GM06990 (cell line): ENCODE measurements at places on chromosomes 3 and 15.

GRCh38 chr3:74089814-74090213 lies 465.1 kb upstream of the PDZRN3 start:
- DNase-seq, result no peak

GRCh38 chr15:71374607-71375352 lies 259.5 kb downstream of the THSD4 start:
- no peak for DNase-seq

- DNase-seq, result peak; percentile 76
Measured at GRCh38 chr15:90190606-90191343, 10.4 kb upstream of the SEMA4B start.

- DNase-seq, result no peak
Measured at GRCh38 chr3:79973917-79974595, 206.3 kb upstream of the ROBO1 start.

- no peak for DNase-seq
Measured at GRCh38 chr15:45794712-45795439, 160.0 kb downstream of the SQOR start.

DNA sequence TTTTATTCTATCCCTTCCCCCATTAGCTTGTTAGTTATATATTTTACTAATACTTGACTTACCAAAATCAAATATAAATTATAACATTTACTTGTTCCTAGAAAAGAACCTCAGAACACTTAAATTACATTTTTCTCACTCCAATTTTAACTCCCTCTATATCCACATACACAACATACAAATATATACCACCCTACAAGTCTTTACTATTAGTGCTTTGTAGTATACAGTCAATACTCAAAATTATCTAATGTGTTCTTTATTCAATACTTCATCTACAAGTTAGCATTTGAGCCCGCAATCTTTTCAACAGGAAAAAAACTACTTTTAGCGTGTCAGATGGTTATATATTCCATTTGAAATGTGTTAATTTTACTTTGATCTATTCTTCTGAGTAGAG lies 100.3 kb downstream of the ADAM10 start:
- DNase-seq, result no peak

DNA sequence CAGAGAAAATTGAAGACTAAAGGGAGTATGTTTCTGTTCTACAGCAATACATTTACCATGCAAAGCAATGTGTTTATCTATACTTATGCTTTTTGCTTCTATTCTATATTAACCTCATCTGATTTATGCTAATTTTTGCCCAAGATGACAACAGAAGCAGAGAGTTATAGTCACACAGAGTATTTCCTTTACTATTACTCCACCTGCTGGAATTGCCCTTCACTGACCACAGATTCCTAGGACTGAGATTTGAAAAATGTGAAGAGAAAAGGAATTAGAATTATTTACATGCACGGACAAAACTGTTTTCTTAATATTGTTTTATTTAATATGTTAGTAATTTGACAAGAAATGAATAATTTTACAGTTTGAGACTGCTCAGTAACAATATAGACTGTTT lies 745.6 kb downstream of the VGLL3 start:
- DNase-seq, result no peak

DNA sequence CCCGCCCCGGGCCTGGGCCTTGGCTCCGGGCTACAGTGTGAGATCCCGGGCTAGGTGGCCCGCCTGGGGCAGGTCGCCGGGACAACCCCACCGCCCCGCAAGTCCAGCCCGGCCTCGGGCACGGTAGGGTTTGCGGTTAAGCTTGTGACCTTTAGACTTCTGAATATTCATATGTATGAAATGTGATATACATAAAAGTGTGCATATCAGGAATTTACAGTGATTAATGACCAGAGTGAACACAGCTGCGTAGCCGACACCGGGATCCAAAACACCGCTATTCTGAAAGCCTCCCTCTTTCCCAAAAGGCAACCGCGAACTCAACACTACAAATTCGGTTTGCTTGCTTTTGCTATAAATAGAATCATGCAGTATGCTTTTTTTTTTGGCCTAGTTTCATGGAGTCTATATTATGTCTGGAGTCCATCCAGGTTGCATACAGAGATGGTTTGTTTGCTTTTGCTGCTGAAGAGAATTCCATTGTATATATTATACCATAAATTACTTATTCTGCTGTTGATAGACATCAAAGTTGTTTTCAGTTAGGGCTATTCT lies 636 bp upstream of the SNRPA1 start:
- DNase-seq, result no peak

DNA sequence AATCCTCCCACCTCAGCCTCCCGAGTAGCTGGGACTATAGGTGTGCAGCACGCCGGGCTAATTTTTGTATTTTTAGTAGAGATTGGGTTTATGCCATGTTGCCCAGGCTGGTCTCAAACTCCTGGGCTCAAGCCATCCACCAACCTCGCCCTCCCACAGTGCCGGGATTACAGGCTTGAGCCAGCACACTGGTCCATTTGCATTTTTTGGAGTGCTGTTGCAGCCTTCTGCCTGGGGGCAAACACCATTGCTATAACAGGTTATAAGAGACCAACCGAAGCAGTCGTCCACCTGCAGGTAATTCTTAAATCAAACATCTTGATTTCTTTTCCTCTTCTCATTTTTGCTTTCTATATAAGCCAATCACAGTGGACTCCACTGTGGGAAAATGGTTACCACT lies 27.7 kb downstream of the ACKR4 start:
- DNase-seq, result no peak

DNA sequence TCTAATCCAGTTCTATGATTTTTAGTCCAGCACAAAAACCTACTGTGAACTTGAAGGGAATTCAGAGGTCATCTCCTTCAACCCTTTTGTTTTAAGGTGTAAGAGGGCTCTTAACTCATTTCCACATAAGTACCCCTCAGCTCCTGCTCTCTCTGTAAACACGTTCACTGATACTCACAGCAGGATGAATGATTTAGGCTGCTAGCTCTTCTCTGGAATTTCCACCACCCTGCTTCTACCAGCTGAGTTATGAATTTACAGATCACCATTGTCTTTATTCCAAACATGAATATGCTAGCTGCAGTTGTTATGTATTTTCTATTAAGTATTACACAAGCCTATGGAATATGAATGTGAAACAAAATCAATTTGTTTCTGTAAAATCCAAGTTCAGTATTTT lies 101.3 kb upstream of the NANOGP8 start:
- no peak for DNase-seq

GRCh38 chr3:52364322-52365035 lies 48.4 kb downstream of the DNAH1 start:
- no peak for DNase-seq

DNA sequence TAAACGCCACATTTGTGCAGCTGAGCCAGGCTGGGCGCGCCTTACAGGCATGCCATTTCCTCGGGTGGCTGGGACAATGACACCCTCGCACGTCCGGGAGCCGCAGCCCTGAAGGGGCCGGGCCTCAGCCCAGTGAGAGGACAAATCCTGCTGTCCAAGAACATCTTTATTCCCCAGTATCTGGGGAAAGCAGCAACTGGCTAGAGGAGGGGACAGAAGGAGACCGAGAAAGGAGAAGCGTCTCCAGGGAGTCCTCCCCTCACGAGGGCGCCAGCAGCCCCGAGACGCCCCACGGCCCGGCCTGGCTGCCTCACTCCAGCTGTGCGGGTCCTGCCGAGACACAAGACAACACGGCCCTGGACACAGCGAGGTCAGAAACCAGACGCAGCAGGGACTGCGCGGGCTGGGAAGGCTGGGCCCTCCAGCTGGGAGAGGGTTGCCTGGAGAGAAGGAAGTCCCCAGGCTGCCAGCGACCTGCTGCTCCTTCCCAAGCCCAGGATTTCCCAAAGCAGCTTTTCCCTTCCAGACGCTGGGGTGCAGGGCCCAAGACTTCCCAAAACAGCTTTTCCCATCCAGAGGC lies 130.2 kb downstream of the CHSY1 start:
- DNase-seq, result peak; percentile 64

DNA sequence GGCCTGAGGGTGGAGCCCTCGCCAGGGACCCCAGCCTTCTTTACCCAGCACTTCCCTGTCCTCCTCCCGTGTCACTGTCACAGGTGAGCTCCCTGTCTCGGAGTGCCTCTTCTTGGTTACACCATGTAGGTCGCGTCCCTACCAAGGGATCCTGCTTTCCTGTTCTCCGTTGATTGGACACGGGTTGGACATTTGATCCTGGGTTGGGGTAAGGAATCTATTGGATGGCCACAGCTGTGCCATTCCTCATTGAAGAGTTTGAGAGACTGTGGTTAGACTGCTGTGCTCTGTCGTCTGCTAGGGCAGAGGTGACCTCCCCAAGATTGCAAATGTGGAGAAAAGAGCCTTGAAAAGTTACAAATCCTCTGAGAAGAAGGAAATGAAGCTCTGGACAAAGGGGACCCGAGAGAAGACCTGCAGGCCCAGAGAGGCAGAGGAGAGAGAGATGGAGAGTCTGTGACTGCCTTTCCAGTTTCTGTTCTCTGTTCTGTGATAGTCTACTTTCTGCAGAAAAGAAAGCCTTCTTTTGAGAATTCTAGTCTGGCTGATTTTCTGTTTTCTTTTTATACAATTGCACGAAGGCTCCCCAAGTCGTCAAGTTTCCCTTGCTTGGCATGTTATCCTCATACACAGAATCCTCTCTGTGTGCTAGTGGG lies 325.7 kb upstream of the RGMA start:
- DNase-seq, result no peak

DNA sequence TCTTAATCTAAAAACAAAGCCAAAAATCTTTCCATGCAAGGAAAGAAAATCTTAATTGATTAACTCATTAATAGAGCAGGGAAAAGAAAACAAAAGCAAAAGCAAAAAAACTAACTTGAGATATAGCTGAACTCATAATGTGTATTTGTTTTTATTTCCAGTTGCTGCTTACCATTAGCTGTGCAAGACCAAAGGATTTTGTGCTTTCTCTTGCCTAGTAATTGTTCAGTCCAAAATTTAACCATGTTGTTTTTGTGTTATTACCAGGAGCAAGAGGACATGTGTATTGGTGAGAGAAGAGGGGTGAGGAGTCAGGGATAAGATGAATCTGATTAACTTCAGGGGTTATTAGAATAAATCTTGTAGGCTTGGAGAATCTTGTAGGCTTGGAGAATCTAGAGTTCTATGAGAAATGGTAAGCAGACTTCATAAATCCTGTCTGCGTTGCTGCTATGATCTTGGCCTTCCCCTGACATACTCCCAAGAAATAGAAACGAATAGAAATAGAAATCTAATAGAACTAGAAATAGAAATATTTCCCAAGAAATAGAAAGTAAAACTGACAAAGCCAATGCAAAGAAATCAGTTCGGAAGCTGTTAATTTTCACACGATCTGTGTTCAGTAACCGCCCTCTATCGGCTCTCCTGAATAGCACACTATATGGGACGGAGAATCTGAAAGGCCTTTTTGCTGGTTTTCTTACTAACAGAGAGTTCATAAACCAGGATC lies 72.6 kb upstream of the TNFSF10 start:
- peak; percentile 24 for DNase-seq

DNA sequence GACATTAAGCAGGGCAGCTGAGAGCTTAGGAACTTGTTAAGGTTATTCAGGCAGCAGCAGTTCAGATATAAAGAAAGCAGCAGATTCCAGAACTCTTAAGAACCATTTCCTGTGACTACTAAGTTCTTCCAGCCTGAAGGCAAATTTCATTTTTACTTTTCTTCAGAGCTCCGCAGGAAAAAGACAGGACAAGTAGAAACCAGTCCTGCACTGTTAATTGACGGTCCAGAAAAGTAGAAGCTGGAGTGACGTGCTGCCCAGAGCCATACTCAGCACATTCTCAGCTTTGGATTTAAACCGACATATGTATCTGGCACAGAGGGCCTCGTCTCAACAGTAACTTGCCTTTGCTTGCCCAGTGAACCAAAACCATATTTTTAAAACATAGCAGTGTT lies 219.4 kb upstream of the STRIT1 start:
- DNase-seq, result no peak

DNA sequence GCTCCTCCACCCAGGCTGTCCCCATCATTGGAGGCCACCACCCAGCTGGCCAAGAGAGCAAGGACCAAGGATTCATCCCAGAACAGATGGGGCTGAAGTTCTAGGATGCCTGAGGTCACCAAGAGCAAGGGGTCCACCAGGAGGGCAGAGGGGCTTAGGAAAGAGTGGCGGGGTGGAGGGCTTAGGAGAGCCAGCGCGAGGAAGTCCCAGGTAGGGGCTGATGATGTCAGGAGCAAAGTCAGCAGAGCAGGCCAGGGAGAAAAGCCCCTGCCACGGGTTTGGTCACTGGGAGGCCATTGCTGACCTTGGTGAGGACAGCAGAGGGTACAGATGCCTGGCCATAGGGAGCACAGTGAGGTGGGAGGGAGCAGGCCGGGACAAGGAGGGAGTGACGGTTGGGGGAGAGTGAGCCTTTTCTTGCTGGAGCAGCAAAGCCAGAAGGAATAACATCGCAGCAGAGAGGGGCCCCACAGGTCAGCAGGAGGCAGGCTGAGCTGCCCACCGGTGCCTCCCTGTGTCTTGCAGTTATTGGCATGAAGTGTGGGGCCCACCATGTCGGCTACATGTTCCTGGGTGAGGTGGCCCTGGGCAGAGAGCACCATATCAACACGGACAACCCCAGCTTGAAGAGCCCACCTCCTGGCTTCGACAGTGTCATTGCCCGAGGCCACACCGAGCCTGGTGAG lies 5.2 kb downstream of the PARP3 start:
- no peak for DNase-seq

DNA sequence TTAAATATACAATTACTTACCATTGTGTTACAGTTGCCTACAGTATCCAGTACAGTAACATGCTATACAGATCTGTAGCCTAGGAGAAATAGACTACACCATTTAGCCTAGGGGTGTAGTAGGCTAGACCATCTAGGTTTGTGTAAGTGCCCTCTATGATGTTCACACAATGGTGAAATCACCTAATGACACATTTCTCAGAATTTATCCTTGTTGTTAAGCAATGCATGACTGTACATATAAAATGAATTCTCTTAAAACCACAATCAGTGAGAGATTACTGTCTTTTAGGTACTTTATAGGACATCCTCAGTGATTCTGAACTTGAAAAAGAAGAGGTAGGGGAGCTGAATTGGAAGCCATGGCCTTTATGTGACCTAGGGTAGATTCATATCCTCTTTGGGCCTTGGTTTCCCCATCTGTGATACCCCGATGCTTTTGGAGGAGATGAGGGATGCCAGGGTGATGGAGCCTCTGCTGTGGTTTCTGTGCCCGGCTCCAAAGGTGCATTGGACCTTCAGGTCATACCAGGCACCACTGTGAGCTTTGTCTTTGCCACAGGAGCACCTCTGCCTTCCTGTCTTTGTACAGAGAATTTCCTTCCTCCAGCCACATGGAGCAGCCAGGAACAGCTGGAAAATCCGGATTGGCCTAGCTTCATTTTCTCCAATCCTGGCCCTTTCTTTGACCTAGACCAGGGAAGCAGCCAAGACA lies 51.9 kb upstream of the FLNB start:
- no peak for DNase-seq

GRCh38 chr3:124935794-124936542 lies 1.4 kb upstream of the MUC13 start:
- no peak for DNase-seq

DNA sequence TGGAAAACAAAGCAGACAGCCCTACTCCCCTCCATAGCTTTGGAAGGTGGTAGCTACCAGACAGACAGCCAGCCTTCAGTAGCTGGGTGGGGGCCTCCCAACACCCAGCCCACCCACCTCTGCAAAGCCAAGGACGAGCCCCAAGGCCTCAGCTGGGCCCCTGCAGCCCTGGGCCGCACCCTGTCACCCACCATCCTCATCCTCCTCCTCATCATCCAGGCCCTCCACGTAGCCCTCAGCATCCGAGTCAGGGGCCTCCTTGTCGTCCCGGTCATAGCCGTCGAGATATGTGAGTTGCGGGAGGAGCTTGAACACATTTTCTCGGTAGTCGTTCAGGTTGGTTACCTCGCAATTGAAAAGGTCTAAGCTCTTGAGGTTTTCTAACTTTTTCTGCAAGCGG lies 36.5 kb downstream of the ANP32A start:
- no peak for DNase-seq
